ENCODE measurements at places on chromosomes 7 and 10.

GRCh38 chr10:119782981-119783664, 57.3 kb downstream of the INPP5F start:
- no peak for DNase-seq

GRCh38 chr7:18444826-18445225, 50.7 kb upstream of the HDAC9 start:
- no peak for DNase-seq

DNA sequence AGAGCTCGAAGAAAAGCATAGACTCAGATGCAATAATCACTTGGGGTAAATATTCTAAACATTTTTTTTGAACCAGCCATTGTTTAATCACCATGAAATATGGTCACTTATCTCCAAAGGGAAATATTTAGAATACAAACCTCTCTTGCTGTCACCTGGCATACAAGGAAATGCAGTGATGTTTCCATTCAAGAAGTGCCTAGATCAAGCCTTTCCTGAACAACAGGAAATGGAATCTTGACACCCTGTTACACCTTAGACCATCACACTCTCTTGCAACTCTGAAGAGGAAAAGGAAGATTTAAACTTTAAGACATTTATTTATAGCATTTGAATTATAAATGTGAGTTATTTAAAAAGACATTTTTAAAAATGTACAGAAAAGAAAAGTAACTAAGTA, 263.0 kb upstream of the BMPER start:
- no peak for DNase-seq

DNA sequence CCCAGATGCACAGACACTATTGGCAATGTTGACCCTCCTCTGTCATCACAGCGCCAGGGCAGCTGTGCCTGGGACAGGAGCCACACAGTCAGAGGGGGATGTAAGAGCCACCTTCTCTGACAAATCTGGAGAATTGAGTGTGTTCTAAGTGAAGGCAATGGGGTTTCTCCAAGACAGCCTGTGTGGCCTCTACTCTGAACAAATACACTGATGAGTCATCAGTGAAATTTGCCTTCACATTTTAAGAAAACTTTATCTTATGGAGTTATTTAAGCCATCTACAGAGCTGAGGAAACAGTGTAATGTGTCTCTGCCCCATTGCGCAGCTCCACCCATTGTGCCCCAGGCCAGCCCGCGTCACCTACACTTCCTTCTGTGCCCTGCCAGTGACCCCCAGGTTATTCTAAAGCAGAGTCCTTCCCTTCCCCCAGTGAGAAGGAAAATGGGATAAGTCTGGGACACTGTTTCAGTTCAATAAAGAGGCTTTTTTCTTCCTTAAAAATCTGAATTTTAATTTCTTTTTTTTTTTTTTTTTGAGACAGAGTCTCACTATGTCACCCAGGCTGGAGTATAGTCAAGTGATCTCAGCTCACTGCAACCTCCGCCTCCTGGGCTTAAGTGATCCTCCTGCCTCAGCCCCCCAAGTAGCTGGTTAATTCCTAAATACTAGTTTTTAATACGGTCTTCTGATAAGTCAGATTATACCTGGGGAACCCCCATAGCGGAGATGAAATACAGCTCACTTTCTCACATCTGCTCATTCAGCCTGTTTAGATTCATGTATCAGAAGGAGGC, 21.8 kb downstream of the AKR1E2 start:
- DNase-seq = no peak

DNA sequence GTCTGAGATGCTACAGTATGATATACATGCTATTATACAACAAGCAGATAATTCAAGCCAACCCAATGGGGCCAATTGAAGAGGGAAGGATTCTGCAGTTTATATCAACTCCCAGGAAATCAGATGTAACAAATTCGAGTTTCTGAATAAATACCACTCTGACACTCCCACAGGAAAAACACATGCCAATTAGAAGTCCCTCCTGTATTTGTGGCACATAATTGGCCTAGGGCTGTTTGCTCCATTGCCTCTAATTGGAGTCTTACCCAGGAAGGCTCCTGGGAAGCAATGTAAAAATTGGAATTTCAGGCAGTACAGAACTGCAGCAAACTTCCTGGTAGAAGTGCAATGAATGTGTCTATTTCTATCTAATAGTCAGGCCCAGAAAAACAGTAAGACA, 4.7 kb downstream of the PPA1 start:
- DNase-seq = no peak

GRCh38 chr7:25259487-25260243, 31.4 kb upstream of the NPVF start:
- peak; percentile 24 for DNase-seq

DNA sequence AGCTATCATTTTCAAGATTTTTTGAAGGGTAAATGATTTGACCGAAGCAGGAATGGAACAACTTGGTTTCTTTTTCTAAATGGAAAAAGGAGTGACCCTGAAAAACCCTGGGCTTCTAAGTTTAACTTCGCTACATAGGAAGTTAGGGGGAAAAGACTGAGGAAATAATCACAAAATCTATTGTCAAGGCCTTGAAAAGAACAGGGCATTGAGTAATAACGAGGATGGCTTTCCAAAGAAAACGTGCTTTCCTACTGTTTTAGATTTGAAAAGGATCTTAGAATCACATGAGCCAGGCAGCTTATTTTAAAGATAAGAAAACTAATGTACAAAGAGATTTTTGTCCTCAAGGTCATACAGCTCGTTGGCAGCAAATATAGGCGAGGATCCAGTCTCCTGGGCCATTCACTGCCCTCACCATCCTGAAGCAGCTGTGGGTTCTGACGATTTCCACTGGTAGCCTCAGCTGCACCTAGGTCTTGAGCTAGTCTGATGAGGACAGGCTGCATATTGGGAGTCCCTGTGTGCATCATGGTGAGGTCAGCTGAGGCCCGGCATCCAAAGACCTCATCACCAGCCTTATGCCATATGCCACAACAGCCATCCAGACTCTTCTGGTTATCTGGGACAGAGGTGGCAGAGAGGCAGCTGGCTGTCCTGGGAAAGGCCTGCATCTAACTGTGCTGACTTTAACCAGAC, 384.7 kb upstream of the NRP1 start:
- no peak for DNase-seq

DNA sequence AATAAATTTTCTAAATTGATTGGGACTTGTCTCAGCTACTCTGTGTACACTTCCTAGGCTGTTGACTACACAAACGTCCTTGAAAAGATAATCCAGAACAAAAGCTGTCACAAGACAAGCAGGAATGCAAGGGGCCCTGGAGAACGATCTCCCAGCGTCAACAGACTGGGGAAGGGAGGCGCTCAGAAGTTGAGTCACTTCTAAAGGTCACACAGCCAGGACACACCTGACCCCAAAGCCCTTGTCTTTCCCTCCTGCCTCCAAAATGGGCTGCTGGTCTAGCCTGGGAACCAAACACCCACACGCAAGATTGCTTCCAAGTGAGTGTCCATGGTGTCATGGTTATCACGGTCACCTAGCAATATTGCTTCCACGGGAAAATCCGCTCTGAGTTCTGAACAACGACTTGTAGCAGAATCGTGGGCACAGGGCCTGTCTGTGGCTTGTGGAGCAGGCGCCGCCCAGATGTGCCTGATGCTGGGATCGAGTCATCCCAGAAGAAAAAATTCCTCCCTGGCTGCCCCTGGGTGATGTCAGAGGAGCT, 49.8 kb downstream of the SPOCK2 start:
- no peak for DNase-seq

DNA sequence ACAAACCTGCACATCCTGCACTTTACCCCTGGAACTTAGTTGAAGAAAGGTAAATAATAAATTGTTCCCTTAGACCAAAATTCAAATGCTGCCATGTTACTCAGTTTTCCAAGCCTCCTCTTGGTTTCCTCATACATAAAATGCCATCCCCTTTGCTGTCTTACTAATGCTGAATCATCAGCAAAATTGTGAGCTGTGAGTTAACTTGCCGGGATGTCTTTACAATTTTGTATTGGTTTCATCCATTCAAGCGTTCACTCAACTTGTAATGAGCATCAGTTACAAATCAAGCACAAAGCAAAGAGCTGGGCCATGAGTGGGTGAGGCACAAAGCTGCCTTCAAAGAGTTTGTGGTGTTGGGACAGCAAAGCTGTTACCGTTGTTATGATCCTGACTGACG, 395.8 kb upstream of the ZMIZ1 start:
- no peak for DNase-seq

- no peak for DNase-seq
These were observed 195.9 kb downstream of the DIP2C start for GRCh38 chr10:493391-494148.

GRCh38 chr7:94394437-94395140, at the start of gene COL1A2:
Gene COL1A2, plus strand, starts transcription at chr7:94394895. Its CDS starts 137 bp downstream, at chr7:94395032.
- DNase-seq = no peak

GRCh38 chr10:117353684-117354083, 21.6 kb downstream of the PDZD8 start:
- no peak for DNase-seq

DNA sequence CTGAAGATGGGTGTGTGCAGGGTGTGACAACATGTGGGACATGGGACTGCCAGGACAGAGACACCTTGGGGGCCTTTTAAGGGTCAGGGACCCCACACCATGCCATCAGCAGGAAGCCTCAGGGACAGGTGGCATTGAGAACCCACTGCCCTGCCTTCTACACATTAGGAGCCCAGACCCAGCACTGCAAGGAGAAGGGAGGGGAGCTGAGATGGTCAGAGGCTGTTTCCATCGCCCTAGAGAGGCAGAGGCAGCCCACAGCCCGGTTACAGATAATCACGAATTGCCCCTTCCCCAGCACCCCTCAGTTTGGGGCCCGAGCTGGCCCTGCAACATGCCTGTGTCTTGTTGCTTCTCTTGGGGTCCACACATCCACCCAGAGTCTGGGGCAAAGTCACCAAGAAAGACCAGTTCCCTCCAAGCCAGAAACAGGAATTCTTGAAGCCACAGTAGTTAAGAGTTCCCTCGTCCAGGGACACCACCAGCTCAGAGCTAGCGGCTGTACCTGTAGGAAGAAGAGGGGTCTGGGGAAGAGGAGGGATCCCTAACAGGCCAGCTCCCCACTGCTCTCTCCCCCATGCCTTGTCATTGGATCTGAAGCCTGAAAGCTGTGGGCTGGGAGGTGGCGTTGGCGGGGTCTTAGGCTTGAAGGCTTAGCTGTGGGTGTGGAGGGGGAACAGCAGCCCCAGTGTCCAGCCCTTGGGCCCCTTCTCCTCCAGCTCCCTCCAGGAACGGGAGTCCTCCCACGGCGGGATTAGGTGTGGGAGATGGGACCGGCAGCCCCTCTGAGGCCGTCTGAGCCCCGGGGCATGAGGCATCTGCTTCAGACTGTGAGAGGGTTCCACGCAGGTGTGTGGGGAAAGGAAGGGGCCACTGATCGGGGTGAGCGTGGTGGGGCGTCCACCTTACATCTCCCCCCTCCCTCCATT, 44.8 kb upstream of the ELFN1 start:
- DNase-seq = no peak

DNA sequence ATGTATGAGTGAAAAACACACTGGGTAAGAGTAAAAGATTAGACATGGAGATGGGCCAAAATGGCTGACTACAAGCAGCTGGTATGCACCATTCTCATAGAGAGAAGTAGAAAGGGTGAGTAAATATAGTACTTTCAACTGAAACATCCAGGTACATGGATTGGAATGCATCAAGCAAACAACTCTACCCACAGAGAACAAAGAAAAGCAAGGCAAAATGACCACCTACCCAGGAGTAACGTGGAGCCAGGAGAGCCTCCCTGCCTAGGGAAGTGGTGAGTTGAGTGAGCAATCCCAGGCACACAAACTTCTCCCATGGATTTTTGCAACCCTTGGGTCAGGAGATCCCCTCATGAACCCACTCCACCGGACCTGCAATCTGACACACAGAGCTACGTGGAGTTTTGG, 212.8 kb downstream of the PTN start:
- DNase-seq = no peak

GRCh38 chr7:72429316-72429715, 17.2 kb upstream of the CALN1 start:
- no peak for DNase-seq

DNA sequence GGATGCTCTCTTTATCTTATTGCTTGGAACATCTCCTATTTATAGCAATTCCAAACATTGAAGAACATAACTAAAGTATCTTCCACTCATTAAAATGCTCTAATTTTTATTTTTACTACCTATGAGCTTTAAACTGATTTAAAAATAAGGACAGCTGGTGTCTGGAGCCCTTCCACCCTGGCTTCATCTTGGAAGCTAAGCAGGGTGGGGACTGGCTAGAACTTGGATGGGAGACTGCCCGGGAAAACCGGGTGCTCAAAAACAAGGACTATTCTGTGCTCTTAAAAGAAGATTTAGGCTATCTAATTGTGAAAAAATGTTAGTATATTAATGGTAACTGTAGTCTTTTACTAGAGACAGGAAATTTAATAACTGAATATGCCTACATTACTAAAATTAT, 69.2 kb downstream of the ARMC3 start:
- DNase-seq = no peak

- no peak for DNase-seq
These were observed 110.9 kb upstream of the LANCL2 start for GRCh38 chr7:55254242-55254595.

GRCh38 chr10:65377687-65378086, 1548.1 kb upstream of the LRRTM3 start:
- no peak for DNase-seq

DNA sequence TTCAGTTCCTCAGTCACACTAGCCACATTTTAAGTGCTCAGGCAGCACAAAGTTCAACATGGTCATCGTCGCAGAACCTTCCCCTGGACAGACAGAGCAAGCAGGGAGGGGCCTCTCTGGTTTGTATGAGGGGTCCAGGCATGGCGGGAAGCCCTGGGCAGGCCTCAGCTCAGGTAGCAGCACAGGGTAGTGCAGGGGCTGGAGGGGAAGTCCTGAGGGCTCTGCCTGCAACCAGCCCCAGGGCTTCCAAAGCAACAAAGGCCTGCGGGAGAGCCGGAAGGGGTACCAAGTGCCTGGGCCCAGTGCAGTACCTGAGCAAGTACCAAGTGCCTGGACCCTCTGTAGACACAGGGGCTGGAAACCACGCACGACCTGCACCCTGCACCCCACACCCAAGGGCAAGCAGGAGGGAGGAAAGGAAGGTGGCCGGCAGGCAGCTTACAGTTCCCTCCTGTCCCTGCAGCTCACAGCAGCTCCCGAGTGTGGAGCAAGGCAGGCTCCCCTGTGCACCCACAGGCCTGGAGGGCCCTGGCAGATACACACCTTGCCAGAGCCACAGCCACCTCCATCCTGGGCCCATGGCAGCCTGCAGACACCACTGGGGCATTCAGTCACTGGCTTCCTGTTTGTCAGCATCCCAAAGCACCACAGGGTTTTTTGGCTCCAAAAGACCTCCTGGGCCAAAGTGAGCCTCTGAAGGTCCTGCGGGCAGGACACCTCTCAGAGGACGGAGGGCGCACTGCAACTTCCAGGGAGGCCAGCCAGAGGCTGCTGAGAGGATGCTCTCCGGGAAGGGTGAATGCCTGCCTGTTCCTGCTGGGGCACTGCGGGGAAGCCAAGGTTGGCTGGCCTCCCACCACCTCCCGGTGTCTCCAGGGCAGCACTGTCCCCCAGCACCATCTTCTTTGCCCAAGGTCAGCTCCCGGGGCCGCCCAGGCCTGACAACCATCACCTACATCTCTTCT, 6.5 kb upstream of the RET start:
- DNase-seq = no peak
